ENCODE measurements at places on chromosomes 13 and 19.

- DNase-seq, result no peak
Observed at GRCh38 chr13:37599519-37599918, 951 bp upstream of the POSTN start.

DNA sequence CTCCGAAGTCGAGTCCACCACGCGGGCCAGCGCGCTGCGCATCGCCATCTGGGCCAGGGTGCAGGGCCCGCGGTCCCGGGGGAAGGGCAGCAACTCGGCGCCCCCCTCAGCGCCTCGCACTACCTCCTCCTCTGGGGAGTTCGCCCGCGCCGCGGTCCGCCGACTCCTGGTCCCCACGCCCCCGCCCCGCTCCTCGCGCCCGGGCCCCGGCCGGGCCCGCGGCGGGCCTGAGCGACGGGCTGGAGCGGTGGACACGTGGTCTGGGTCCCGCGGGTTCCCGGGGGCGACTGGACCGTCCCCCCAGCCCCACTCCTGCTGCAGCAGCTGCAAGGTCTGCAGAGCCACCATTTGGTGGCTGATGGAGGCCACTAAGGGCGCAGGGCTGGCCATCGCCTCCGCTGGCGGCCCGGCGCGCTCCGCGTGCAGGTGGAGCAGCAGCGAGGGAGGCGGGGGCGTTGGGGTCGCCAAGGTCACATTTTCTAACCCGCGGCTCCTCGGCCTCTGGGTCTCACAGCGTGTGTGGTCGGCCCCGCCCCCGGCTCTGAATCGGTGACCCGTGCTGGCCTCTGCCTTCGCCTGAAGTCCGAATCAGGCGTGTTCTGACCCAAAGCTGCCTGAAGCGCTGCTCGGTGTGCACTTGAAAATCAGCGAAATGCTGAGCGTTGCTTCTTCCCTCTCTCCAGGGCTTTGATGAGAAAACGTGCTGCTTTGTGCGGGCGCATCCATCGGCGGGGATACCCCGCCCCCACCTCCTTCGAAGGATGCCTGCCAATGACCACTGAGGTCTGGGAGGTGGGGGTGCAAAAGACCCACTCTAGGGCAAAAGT is at the start of gene DLEU7:
TSS of gene DLEU7 (minus strand) at position 436 of the 827 bp plus-strand sequence. CDS start at position 390, 46 bp downstream.
- DNase-seq, result no peak

DNA sequence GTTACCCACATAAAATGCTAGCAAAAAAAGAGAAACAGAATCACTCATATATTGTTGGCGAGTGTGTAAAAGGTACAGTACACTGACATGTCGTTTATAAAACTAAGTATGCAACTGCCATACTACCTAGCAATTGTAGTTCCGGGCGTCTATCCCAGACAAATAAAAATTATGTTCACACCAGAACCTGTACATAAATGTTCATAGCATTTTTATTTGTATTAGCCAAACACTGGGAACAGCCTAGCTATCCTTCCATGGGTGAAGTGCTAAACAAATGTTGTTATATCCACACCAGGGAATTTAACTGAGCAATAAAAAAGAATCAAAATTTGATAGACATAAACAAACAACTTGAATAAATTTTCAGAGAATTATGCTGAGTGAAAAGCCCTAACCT is 28.9 kb upstream of the POSTN start:
- DNase-seq, result no peak

DNA sequence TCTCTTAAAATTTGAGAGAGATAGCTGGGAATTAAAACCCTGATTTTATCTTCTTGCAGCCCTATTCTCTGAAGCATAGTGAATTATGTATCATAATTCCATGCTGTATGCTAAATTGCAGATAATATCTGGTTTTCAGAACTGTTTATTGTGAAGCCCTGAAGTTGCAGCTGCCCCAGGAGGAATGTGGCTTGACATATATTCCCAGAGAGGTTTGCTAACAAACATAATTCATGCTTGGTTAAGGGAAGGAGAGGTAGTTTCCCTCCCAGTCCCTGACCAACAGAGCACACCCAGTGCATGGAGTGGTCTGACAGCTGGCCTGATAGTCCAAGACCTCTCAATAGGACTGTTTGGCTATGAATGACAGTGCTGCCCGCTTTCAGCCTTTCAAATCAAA is 500.6 kb upstream of the MIR17HG start:
- no peak for DNase-seq

DNA sequence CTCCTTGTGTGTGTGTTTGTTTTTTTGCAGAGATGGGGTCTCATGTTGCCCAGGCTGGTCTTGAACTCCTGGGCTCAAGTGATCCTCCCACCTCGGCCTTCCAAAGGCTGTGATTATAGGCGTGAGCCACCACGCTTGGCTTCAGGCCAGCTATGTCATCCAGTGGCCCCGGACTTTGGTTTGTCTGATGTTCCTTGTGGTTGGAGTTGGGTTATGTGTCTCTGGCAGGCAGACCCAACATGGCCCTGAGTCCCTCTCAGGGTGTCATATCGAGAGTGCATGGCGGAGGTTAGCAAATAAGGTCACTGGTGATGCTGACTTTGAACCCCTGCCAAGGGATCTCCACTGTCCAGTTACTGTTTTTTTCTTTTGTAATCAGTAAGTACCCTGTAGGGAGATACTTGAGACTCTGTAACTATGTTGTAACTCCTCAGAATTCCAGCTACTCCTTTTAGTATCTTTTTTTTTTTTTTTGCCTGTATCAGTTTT is 37.3 kb downstream of the SMARCA4 start:
- DNase-seq, result no peak

DNA sequence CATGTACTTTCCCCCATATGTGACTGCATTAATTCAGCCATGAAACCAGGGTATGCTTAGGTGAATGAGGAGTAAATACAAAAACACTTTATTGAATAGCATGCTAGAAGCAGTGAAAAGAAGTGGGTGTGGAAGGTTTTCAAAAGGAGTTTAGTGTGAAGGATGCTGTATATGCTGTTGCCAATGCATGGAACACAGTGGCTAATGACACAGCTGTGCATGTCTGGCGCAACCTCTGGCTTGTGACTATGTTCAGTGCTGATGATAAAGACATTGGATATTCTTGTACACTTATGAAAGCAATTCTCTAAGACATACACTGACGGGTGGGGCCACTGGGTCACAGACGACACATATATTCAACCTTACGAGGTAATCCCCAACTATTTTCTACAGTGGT is 55.2 kb downstream of the SOX21 start:
- no peak for DNase-seq

DNA sequence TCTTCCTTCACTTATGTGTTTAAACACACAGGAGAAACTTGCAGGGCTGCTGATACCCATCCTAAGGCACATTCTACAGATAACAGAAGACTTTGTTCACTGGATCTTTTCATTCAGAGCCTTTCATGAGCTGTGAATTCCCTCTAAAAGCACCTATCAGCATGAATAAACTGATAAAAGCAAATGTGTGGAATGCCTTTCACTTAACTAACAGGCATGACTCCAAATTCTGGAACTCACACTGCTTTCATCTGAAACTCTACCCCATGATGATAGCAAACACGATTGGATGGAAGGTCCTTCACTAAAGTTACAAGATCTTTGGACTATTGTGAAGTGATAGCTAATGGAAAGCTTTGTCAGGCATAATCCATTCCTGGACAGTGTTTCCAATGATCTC is 457.3 kb downstream of the EFNB2 start:
- no peak for DNase-seq

GRCh38 chr13:41673640-41674039 is 216.3 kb downstream of the RGCC start:
- DNase-seq, result no peak

DNA sequence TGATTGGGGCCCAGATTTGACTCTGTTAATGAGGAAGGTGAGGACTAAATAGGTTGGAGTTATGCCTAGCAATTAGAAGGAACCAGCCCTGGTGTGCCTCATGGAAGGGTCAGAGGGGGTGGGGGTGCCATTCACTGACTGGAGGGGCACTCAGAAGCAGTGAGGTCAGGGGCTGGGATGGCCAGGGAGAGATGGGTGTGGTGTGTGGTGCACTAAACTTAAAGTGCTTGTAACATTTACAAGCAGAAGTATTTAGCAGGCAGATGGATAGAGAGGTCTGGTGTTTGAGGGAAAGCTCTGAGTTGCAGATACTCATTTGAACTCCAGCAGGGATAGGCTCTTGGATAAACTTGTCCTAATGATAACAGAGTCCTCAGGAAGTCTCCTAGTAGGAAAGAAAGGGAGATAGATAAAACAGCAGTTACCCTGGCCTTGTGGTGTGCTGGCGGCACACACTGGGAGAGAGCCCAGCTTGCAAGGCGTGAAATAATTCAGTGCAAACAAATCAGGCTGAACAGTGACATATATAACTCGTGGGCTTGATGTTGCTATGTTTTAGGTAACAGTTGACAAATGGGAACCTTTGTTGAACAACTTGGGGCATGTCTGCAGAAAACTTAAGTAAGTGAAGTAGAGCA is 20.0 kb upstream of the UPF3A start:
- DNase-seq, result no peak

DNA sequence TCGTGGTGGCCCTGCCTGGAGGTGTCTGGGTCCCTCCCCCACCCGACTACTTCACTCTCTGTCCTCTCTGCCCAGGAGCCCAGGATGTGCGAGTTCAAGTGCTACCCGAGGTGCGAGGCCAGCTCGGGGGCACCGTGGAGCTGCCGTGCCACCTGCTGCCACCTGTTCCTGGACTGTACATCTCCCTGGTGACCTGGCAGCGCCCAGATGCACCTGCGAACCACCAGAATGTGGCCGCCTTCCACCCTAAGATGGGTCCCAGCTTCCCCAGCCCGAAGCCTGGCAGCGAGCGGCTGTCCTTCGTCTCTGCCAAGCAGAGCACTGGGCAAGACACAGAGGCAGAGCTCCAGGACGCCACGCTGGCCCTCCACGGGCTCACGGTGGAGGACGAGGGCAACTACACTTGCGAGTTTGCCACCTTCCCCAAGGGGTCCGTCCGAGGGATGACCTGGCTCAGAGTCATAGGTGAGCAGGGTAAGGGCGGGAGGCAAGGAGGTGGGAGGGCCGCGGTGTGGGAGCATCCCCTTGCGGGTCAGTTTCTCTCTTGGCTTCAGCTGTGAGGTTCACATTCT is 19.2 kb downstream of the NECTIN2 start:
- no peak for DNase-seq

DNA sequence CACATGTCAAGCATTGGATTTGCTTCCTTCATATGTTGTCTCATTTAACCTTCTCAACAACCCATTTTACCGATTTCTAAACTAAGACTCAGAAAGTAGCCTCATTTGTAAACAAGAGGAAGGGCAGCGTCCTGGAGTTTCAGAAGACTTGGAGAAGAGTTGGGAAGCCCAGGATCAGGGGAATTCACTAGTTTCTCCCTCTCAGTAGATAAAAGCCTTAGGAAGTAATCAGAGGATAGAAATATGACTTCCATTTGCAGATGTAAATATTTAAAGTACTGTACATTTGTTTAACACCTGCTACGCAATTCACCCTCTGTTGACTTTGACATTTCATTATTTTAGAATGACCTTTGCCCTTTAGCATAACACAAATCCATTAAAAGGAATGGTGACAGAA is 216.4 kb downstream of the DCT start:
- no peak for DNase-seq

GRCh38 chr13:101416181-101417042 is at the start of gene NALCN:
TSS of gene NALCN (minus strand) at chr13:101416508. CDS start at chr13:101399126, 17,382 bp downstream.
- peak; percentile 31 for DNase-seq

DNA sequence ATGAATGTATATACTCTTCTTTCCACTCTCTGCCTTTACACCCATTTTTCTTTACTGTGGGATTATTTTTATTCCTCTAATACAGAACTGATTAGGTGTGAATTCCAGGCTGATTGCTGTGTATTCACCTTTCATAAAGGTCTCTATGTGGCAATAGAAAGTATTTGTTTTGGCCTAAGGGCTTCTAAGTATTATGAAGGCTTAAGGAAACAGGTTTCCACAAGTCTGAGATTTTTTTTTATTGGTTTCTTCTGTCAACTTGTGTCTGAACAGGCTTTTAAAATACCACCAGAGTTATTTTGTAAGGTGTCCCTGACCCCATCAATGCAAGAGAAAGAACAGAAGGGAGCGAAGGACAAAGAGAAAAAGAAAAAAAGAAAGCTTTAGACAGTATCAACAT is 1102.0 kb upstream of the SPRY2 start:
- no peak for DNase-seq

DNA sequence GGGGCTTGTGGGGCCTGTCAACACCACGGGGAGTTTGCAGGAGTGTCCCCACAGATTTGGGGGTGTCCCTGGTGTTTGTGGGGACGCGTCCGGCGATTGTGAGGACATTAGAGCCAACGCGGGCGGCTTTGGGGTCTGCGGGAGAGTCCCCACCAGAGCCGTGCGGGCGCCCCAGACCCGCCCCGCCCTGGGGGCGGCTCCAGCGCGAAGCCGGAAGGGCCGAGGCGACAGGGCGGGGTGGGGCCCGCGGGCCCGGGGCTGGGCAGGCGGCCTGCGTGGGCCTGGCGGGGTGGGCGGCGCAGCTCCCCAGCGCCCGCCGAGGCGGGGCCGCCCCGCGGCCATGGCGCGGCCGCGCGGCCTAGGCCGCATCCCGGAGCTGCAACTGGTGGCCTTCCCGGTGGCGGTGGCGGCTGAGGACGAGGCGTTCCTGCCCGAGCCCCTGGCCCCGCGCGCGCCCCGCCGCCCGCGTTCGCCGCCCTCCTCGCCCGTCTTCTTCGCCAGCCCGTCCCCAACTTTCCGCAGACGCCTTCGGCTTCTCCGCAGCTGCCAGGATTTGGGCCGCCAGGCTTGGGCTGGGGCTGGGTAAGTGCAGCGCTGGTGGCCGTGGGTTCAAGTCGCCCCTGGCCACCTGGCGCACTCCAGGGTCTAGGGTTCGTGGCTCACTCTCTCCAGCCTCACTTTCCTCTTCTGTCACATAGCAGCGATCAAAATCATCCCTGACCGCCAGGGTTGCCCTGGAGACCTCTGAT is 10.3 kb downstream of the PDE4A start:
- DNase-seq, result no peak

GRCh38 chr13:99472122-99472440 is 29.2 kb upstream of the TM9SF2 start:
- no peak for DNase-seq

GRCh38 chr13:44313674-44314073 is 60.0 kb upstream of the SERP2 start:
- peak; percentile 74 for DNase-seq

All from SJSA1 (cell line).